Adrenal gland (tissue), 19 donors: ENCODE measurements at places on chromosomes 2 and 18.

- DNase-seq: no peak
These were observed 330.3 kb upstream of the FIGN start for GRCh38 chr2:164066095-164066494.

GRCh38 chr2:39120521-39120770 is 405 bp downstream of the SOS1 start:
- DNase-seq: no peak

DNA sequence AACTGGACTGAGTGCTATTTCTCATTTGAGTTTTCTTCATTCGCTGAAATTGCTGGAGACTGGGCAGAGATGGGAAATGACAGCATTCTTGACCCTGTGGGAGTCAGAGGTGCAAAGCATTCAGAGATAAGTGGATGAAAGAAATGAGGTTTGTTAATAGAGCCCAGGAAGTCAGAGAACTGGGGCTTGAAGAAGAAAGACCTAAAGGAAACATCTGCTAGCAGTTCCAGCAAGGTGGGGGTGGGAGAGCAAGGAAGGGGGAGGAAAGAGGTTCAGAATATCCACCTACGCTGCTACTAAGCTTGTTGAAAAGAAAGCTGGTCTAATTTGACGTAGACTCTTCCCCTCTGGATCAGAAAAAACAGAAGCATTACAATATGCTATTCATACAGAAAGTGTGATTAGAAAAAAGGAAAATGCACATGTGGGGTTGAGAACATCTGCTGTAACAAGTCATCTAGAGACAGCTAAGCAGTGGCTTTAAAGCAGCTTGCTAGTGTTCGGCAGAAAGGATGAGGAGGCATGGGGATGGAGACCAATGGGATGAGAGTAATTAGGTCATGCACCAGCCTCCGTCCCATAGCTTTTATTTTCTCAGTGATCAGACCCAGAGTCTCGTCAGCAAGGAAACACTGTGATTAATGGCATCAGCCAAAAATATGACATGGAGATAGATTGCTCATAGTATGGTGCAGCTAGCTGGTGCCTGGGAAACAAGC is 29.7 kb downstream of the NAB1 start:
- DNase-seq: no peak

GRCh38 chr2:175728032-175728431 is 274.0 kb downstream of the LNPK start:
- DNase-seq: no peak

DNA sequence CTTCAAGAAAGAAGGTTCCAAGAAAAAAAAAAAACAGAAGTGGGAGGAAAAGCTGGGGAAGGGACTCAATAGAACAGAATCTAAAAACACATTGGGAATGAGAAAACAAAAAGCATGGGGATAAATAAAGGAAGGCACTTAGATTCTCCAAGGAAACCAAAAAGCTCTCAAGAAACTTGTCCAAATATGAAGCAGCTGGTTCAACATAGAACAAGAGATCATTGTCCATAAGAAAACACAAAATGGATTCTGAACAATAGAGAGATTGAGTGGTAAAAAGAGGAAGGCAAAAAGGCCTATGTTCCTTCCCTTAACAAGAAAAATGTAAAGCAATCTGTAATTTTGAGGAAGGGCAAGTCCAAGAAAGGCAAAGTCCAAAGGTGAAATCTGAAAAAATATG is 32.9 kb upstream of the ALK start:
- DNase-seq: no peak

DNA sequence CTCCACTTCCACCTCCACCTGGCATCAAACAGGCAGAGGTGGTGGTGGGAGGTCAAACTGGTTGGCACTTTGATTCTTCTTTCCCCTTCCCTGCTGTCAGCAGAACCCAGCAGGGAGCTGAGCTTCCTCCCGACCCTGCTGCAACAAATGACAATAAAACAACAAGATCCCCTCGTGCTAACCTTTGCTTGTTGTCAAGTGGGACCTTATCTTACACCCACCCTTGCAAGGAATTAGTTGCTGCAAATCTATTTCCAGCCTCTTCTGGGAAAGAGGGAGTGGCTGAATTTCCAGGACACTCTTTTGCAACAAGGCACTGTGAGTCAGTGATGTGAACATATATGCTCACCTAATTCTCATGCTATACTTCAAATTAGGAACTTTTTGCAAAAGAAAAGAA is 655.1 kb downstream of the DSC3 start:
- no peak for DNase-seq

DNA sequence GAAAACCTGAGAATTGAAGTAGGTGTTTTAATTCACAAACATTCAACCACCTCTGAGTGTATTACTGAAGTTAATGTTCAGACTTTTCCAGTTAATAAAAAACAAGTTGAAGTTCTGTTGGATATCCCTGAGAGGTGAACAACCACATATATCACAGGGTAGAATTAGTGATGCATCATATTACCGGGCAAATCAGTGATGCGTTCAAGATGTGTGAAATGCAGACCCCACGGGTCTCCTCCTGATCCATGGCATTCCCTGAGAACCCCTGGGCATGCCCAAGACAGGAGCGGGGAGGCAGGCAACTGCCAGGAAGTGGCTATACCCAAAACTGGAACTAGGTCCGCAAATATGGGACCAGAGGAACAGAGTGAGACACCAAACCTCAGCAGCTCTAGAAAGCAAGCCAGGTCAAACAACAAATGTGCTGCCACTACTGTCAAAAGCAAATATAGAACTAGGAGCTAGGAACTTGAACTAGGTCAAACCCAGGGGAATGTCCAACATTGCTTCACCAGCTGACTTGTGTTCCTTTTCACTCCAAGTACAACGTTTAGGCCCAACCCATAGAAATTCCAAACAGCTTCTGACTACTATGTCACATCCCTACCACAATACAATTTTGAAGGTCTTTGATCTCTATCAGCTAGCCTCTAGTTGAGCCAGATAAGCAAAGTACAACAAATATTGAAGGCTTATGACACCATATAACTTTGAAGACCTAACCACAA is 20.2 kb downstream of the PSTPIP2 start:
- DNase-seq: peak; percentile 56

GRCh38 chr2:162058973-162059668 is 14.9 kb downstream of the DPP4 start:
- DNase-seq: no peak

DNA sequence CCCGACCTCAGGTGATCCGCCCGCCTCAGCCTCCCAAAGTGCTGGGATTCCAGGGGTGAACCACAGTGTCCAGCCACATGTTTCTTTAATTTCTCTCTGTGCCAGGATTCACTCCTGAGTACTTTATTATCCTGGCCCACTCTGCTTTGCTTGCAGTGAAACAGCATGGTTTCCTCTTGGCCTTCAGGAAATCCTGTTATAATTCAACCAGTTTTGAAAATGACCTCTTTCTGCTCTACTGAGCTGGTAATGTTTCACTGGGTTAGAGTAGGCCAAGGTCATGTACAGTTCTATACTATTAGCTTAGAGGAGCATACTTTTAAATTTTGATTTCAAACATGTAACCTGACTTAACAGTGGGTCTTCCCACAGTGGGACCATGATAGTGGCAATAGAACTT is 90.6 kb upstream of the PELI1 start:
- no peak for DNase-seq

DNA sequence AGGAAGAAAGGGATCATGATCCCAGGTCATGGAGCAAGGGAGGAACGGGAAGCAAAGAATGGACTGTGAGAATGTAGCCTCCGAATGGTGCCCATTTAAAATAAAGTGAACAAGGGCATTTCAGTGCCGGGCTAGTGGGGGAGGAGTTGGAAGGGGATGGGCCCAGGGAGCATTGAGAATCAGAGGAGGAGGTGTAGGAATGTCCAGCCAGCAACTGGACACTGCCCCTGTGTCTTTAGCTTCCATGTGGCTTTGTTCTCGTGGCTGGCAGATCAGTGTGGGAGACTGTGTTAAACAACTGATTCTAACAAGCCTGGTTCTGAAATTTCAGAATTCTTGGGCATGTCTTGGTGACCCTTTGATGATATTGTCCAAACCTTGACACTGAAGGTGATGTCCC is 1.4 kb upstream of the RNF103 start:
- no peak for DNase-seq

- DNase-seq: no peak
These were observed 165.4 kb downstream of the TCF4 start for GRCh38 chr18:55422456-55423180.

GRCh38 chr2:235493775-235494715 is at the start of gene AGAP1:
Gene AGAP1, plus strand, starts transcription at chr2:235494043.
- peak; percentile 91 for DNase-seq

- no peak for DNase-seq
These were observed 345.8 kb upstream of the TFPI start for GRCh38 chr2:187900021-187900420.

- no peak for DNase-seq
These were observed 40.6 kb upstream of the FZD5 start for GRCh38 chr2:207810200-207810788.
